Activated CD8-positive, alpha-beta memory T cell treated with anti-CD3 and anti-CD28 coated beads for 4 hours (primary cell): ENCODE measurements at places on chromosomes 6 and 20.

GRCh38 chr6:166618866-166619761 lies 7.9 kb downstream of the RPS6KA2 start:
- no peak for DNase-seq

- no peak for DNase-seq
These were observed 92.4 kb downstream of the SCML4 start for GRCh38 chr6:107731422-107732319.

DNA sequence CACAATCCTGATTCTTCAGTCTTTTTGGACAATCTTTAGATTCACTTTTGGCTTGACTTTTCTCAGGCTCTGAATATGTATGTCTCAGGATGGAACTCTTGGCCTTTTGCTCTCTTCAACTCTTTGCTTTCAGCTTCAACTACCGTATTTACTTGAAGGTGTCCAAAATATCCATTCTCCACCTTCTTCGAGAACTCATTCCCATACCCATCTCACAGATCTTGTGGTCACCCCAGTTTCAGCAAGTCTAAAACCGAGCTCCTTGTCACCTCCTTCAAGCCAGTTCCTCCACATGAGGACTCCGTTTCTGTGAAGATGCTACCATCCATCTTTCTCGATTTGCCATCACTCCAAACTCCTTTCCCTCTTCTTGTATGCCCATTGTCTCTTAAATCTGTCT lies 2.0 kb upstream of the MMP24 start:
- DNase-seq = no peak

- DNase-seq = no peak
These were observed 115.8 kb upstream of the MAP7 start for GRCh38 chr6:136666041-136666440.

- DNase-seq = no peak
These were observed 43.0 kb upstream of the NELFCD start for GRCh38 chr20:58938078-58938477.
